Fibroblast of skin of right quadriceps (primary cell): ENCODE measurements at places on chromosomes 2 and 18.

DNA sequence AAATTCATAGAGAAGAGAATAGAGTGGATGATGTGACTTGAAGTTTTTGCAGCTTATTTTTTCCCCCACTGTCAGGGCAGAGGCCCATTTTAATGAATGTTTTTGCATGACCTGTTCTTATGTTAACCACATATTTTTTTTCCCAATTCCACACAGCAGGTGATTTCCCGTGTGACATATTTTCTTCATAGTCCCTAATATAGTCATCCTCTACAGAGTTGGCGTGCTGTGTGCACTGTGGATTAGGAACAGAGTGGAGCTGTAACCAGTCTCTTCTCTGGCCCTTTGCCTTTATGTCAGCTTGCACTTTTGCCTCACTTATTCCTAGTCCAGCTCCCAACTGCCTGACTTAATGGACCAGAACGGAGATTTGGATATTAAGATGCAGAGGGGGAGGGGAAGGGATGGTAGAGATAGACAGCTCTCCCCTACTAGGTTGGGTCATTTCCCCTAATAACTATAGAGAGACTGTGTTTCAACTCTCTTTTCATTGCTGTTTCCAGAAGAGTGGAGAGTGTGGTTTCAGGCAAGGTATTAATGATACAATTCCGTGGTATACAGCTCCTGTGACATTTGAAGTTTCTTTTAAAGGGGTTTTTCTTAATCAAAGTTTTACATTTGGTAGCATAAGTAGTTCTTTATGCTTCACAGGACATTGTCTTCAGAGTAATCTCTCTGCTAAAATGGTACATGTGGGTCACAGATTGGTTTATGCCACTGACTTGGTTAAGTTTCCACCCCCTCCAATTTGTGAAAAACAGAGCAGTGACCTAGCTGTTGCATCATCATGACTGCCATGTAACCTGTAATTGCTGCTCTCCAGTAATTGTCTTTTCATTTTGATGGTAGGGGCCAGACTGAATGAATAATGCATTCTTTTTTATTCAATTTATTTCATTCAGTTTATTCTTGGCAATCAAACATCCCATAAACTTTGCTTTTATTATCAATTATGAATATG lies 161.3 kb downstream of the HAUS1 start:
- peak; percentile 28 for DNase-seq

DNA sequence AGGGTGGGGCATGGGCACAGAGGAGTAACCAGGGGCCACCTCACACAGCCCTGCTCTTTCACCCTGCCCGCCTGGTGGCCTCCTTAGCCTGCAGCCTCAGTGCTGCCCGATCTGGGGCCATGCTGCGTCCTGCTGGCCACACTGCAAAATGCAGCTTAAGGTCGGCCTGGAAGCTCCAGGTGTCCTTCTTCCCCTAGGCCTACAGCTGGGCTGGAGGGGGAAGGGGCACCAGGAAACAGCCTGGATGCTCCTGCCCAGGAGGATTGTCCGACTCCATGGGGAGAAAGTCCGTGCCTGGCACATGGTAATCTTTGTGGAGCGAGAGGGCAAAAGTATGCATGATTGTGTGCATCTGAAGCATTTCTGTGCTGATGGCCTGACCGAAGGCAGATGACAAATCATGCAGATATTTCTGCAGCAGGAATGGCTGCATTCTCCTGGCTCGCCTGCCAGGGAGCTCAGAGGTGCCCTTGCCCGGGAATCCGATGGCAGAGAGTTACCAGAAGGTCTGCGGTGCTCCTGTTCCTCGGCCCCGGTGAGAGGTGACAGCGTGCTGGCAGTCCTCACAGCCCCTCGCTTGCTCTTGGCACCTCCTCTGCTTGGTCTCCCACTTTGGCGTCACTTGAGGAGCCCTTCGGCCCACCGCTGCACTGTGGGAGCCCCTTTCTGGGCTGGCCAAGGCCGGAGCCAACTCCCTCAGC lies 12.8 kb upstream of the ALPP start:
- peak; percentile 15 for DNase-seq

- DNase-seq = no peak
Observed at GRCh38 chr2:8310557-8311455, 371.1 kb upstream of the ID2 start.

- no peak for DNase-seq
Observed at GRCh38 chr2:191015831-191016230, 1.9 kb upstream of the STAT1 start.

DNA sequence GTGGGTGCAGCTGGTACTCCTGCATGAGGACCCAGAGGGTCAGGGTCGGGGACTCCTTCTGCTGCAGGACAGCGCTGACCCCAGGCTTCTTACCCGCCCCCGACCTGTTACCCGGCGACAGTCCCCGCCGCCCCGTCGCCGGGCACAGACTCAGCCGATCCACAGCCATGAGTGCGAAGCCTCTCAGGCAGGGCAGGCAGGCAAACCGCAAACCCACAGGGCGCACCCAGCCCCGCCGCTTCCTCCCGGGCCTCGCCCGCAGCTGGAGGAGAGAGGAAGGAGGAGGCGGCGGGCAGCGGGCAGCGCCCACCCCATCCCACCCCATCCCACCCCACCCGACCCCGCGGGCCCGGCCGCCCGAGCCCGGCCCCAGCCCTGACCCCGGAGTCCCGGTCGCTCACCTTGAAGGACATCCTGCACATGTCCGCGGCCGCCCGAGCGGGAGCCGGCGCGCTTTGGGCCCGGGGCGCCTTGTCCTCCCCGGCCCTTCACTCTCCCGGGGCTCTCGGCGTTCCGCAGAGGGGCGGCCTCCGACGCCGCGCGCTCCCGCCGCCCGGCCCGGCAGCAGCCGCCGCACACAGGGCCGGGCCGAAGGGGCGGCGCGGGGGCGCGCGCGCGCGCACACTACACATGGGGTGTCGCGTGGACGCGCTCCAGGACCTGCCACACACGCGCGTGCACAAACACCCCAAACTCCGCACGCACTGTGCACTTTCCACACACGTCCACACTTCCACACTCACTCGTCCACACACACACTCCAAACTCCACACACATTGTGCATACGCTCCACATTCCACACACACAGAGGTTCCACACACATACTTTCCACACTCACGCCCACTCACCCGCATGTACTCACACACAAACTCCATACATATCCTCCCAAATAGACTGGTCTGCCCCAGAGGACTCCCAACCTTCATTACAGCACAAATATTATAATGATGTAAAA lies at the start of gene ANKRD29:
Gene ANKRD29, minus strand, starts transcription at position 603 of the 955 bp plus-strand sequence. Its CDS starts 181 bp downstream, at position 422.
- peak; percentile 30 for DNase-seq

DNA sequence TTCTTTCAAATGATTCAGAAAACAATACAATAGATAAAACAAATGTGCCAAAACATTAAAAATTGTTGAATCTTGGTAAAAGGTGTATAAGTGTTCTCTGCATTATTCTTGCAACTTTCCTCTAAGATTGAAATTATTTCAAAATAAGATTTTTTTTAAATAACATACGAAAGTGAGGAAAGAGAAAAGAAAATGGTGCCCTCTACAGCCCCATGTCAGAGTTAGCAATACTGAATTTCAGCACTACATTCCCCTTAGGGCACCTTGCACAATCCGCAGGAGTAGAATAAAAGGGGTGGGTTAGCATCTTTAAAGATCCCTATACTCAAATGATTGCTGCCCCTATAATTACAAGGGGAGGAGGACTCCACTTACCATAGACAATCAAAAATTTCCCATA lies 433.7 kb downstream of the BCL11A start:
- DNase-seq = no peak

- no peak for DNase-seq
Observed at GRCh38 chr2:172861656-172862476, 126.2 kb downstream of the RAPGEF4 start.

DNA sequence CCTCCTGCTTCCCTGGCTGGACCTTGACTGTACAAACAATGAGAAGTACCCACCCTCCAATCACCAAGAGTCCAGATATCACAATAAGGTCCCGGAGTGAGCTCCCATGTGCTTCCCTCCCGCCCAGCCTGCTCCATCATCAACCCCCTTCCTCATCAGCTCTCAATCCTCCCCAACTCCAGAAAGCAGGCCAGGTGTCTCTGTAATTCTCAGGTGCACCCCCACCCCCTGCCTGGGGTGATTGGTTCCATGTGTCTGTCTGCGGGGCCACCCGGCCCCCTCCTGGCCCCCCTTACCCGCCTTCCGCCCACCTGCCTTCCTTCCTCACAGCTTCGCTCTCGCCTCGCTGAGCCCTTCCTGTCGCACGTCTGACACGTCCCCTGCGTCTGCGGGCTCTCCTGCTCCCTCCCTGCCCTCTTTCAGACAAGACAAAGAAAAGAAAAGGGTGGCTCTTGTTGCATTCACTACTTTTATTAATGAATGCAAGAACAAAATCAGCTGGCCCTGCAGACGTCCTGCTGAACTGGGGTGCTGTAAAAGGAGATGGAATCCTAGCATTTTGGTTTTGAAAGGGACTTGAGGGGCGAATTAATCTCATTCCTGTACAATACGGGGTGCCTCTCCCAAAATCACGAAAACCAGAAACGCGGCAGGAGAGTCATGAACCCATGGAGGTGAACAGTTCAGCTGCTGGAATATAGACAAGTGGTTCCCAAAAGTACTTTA lies 26.5 kb upstream of the IGFBP2 start:
- peak; percentile 37 for DNase-seq

DNA sequence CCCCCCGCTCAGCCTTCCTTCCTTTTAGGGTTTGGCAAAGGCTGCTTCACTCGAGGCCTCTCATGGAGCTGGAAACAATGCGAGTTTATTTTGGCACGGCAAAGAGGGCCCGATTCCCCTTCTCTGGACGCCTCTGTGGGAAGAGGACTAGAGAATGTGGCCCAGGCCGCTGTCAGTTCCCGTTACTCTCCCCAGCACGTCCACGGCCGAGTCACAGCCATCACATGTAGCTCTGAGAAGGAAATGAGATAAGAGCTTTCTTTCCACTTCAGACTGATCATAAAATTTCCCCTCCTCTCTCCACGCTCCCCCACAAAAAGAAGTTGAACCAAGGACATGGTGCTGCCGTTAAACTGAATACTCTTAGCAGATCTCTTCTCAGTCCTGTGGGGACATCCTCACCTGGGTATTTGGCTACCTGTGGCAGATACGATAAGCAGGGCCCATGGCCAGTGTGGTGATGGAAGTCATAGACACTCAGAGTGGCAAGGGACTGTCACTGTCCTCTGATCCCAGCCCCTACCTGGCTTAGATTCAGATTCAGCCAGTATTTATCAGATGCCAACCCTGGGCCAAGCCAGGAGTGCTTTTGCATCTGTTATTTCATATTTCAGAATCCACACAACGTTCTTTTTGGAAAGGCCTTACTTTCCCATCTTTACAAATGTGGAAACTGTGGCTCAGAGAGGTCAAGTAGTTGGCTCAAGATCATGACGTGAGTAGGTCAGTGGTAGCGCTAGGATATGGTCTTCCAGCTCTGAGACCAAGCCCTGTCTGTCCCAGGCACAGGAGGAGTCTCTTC lies 101.2 kb downstream of the MCFD2 start:
- DNase-seq = peak; percentile 80

DNA sequence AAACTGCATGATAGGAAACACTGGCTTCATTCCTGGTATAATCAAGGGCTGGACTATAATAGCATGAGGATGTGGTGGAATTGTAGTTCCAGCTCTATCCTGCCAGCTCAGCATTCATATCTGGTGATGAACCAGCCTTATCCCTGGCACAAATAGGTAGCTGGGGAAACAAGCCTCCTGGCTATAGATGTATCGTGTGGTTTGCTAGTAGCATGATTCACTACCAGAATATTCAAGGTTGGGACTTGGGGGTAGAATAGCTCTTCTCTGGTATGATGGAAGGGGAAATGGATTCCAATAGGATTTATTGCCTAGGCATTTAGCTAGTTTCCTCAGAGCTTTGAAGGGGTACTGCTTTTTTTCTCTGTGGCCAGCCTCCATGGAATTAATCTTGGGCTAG lies 532.8 kb downstream of the FBXO15 start:
- peak; percentile 95 for DNase-seq

- DNase-seq = no peak
Observed at GRCh38 chr2:157565550-157565949, 63.1 kb downstream of the ACVR1C start.

DNA sequence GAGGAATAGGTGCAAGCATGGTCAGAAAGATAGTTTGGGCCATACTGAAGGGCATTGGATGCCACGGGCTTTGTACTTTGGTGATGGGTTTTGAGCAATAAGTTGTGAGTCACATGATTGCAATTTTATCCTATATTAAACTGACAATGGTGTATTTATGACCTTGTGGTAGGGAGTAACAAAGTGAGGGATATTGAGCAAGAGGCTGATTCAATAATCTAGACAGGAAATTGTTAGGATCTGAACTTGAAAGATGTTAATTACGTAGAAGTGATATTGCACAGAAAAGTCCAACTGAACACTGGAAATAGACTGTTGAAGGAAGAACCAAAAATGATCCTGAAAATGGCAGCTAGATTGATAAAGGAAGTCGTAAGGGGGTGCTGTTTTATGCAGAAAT lies 46.6 kb upstream of the TCF4 start:
- DNase-seq = peak; percentile 93

DNA sequence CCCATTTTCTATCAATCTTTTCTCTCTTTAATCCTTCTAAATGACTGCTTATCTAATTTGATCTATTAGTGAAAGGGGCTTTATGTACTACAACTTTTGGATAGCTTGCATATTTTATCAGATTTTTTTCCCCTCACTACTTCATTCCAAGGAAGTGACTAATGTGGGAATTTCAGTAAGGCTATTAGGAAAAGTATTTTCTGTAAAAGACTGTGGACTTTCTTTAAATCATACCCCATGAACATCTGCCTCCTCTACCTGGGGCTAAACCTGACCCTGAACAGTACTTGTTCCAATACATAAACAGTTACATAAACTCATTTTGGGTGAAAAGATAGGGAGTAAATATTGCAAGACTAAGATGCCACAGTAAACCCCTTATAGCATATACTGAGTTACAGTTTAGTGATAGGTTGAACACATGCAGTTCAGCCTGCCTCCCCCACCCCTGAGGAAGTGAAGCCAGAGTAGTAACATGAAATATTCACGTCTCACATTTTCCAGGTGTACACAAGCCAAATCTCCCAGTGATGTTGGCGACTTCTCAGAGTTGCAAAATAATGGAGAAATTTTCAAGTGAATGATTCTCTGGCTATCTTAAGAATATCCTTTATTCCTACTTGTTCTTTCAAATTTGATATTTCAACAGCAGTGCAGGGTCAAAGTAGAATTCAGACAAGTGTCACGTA lies 590.9 kb upstream of the ZEB2 start:
- peak; percentile 75 for DNase-seq

DNA sequence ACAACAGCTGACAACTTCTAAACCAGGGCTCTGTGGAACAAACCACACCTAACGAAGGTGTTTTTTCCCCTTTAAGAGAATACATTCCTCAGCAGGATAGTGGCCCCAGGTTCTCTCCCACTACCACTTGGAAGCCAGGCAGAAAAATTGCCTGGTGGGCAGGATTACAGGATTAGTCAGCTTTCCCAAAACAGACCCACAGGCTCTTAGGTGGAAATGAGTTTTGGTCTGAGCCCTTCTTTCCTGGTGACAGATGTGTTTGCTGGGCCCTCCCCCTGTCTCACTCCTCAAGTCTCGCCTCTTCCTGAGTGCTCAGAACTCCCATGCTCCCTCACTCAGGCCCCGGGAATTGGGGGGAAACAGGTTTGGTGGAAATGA lies 139.4 kb upstream of the HAAO start:
- peak; percentile 57 for DNase-seq

DNA sequence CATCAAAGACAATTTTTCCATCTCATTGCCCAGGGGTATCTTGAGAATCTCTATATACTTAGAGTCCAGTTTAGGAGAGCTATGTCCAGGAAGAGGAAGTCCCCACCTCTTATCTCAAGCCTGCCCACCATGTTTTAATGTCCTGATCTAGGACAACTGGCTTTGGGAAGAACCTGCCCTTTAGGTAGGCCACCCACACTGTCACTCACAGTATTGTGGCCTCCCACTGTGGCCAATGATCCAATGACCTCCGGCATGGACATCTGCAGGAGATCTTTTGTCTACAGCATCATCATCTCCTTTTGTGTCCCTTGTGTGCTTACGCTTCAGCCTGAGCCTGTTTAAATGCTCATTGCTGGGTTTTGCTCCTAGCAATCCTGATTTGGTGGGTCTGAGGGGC lies 77.4 kb downstream of the SLC4A3 start:
- DNase-seq = no peak
